Natural killer cell (primary cell): ENCODE measurements at places on chromosomes 1 and 21.
A peak's percentile ranks its signal among the peaks of the same experiment; 100 is the strongest.

DNA sequence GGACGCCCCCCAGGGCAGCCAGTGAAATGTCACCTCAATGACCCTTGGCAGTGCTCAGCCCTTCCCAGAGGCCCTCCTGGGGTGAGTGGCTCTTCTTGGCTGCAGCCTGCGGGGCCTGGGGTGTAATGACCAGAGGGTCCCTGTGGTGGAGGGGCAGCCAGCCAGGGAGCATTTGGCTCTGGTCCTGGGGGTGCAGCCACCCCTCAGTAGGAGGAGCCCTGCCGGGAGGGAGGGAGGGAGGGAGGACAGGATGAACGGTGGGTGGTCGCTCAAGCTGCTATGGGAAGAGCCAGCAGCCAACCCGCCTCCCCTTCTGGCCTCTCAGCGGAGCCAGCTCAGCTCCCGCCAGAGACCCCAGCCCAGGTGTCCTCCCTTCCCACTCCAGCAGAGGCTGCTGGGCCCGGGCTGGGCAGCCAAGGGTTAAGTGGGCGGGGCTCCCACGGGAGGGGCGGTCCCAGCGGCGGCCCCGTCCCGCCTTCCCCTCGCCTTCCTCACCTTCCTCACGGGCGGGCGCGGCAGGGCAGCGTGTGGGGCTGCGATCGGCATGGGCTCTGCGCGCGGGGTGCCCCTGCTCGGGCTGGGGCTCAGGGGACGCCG lies 9.0 kb upstream of the PLCH2 start:
- DNase-seq: peak; percentile 46

- DNase-seq: no peak
Observed at GRCh38 chr1:113887402-113888175, at the start of gene BCL2L15. TSS of gene BCL2L15 (minus strand) at chr1:113887581. CDS start at chr1:113887375, 206 bp downstream.

- no peak for DNase-seq
Observed at GRCh38 chr1:9657521-9658032, 6.0 kb downstream of the PIK3CD start.

- no peak for DNase-seq
Observed at GRCh38 chr1:210598135-210598652, 269.5 kb downstream of the HHAT start.

GRCh38 chr1:111961016-111961415 lies 28.5 kb downstream of the KCND3 start:
- no peak for DNase-seq

DNA sequence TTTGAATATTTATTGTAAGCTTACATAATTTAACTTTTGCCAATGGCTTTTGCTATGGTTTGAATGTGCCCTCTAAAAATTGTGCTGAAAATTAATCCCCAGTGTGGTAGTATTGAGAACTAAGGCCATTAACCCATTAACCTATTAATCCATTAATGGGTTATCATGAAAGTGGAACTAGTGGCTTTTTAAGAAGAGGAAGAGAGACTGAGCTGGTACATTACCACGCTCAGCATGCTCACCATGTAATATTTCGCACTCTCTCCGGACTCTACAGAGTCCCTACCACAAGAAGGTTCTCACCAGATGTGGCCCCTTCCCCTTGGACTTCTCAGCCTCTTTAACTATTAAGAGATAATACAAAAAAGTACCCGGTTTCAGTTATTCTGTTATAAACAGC lies 164.4 kb upstream of the ZRANB2 start:
- no peak for DNase-seq

DNA sequence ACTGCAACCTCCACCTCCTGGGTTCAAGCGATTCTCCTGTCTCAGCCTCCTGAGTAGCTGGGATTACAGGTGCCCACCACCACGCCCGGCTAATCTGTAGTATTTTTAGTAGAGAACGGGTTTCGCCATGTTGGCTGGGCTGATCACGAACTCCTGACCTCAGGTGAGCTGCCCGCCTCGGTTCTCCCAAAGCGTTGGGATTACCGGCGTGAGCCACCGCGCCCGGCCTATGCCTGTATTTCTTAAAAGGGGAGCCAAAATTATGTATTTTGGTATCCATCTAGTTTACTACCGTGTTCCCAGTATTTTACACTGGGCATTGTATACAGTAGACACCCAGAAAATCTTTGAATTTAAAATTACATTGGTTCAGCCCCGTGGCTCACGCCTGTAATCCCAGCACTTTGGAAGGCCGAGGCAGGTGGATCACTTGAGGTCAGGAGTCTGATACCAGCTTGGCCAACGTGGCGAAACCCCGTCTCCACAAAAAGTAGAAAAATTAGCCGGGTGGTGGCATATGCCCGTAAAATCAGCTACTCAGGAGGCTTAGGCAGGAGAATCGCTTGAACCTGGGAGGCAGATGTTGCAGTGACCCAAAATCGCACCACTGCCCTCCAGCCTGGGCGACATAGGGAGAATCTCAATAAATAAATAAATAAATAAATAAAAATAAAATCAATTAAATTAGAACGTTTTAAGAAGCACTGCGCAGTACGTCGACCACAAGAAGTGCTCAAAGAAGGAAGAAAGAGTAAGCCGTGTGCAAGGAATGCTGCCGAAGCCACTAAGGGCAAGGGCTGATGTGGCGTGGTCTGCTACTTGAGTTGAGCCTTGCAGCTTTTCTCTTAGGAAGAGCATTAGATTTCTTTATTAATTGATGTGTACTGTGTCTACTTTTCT lies 1.5 kb upstream of the THRAP3 start:
- no peak for DNase-seq

- no peak for DNase-seq
Observed at GRCh38 chr1:235739124-235739523, 89.5 kb upstream of the GNG4 start.

- DNase-seq: no peak
Observed at GRCh38 chr1:97159342-97159741, 437.8 kb downstream of the PTBP2 start.

- DNase-seq: no peak
Observed at GRCh38 chr1:50505427-50505826, 82.2 kb upstream of the DMRTA2 start.

DNA sequence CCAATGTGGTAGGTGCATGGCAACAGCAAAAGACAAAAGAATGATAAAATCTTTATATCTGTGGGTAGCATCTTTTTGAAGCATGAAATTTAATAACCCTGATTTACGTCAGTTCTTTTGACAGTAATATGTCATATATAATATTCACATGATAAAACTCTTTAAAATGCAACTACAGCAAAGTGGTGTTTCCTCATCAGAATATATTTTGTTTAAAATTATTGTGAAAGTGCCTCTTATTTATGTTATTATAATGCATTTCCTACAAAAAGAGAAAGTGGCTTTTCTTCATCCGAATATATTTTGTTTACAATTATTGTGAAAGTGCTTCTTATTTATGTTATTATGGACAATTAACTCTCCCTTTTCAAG lies 46.9 kb upstream of the EEIG2 start:
- no peak for DNase-seq

- DNase-seq: peak; percentile 79
Observed at GRCh38 chr1:27296773-27297291, 25.1 kb upstream of the TMEM222 start.

DNA sequence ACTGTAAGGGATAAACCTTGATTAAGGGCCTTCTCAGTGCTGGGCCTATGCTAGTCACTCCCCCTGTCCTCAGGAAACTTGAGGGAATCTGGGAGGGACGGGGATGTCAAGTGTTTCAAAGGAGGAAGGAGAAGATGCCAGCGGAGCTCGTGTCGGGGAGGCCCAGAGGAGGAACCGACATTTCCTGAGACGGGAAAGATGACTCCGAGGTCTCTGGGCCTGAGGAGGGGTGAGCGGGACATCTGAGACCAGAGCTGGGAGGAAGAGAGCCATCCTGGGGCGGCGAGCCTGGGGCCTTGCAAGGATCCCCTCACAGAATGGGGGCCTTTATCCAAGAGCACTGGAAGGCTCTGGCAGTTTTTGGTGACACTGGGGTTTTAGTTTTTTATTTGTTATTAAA lies 10.4 kb downstream of the SLC66A1 start:
- DNase-seq: peak; percentile 4

- no peak for DNase-seq
Observed at GRCh38 chr1:93999840-94000415, 90.7 kb upstream of the GCLM start.

DNA sequence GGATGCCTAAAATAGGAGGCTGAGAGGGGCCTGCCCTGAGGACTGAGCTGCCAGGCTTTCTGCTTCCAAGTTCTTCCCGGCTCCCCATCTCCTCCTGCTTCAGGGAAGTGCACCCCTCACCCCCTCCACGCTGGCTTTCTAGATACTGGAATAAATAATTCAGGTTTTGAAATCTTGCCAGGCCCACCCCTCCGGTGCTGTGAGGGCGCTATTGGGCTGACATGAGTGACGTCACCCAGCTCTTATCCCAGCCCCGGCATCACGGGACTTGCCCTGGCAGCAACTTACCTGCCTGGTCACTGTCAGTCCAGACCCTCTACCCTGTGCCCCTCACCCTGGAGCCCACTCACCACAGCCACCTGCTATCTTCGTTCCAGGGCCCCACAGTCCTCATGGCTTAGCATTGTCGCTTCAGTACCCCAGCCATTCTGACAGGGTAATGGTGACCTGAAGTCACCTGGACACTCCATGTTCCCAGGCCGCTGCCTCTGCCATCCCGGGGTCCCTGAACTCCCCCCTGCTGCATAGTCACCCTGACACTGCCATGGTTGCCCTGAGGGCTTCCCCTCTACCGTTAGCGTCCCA lies 819 bp upstream of the GPR3 start:
- peak; percentile 64 for DNase-seq

DNA sequence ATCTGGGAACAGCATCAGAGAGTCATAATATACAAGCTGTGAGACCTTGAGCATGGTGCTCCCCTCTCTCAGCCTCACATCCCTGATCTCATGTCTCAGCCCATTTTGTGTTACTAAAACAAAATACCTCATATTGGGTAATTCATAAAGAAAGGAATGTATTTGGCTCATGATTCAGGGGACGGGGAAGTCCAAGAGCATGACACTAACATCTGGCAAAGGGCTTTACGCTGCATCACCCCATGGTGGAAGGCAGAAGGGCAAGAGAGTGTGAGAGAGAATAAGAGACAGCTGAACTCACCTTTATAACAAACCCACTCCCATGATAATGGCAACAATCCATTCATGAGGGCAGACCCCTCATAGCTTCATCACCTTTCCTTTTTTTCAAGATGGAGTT lies 36.5 kb downstream of the RNASEL start:
- DNase-seq: no peak

GRCh38 chr21:25636727-25637126 lies 2.3 kb upstream of the JAM2 start:
- DNase-seq: no peak

- DNase-seq: no peak
Observed at GRCh38 chr1:204335085-204335484, 24.6 kb downstream of the PLEKHA6 start.

- no peak for DNase-seq
Observed at GRCh38 chr1:41840592-41841246, 78.0 kb downstream of the HIVEP3 start.
